Activated T-cell treated with anti-CD3 and anti-CD28 coated beads, Interleukin-2, amount 50 U/mL, for 24 hours (primary cell): ENCODE measurements at places on chromosomes 6 and 20.

DNA sequence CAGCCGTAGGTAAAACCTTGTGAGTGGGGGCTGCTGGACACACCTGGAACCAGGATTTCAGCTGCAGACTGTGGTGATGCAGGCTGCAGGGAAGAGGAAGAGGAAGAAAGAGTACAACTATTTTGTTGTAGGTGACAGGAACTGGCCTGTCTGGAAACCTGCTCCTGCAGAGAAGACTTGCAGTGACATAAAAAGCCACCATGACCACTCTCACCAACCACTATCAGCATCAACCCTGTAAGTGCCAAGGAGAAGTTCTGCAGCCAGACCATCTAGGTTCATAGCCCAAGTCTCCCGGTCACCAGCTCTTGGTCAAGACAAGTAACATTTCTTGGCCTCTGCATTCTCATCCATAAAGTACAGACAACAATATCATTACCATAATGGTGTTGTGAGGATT, 91.2 kb downstream of the PREX1 start:
- no peak overlapping the region for H3K4me3 ChIP-seq
- peaks cover 72% of the 10 kb centered on the region for H3K4me1 ChIP-seq
- peak overlapping the region; percentile 56 for H3K27ac ChIP-seq
- H3K36me3 ChIP-seq: peaks cover 75% of the 10 kb centered on the region
- no peaks in the 10 kb centered on the region for H3K27me3 ChIP-seq

DNA sequence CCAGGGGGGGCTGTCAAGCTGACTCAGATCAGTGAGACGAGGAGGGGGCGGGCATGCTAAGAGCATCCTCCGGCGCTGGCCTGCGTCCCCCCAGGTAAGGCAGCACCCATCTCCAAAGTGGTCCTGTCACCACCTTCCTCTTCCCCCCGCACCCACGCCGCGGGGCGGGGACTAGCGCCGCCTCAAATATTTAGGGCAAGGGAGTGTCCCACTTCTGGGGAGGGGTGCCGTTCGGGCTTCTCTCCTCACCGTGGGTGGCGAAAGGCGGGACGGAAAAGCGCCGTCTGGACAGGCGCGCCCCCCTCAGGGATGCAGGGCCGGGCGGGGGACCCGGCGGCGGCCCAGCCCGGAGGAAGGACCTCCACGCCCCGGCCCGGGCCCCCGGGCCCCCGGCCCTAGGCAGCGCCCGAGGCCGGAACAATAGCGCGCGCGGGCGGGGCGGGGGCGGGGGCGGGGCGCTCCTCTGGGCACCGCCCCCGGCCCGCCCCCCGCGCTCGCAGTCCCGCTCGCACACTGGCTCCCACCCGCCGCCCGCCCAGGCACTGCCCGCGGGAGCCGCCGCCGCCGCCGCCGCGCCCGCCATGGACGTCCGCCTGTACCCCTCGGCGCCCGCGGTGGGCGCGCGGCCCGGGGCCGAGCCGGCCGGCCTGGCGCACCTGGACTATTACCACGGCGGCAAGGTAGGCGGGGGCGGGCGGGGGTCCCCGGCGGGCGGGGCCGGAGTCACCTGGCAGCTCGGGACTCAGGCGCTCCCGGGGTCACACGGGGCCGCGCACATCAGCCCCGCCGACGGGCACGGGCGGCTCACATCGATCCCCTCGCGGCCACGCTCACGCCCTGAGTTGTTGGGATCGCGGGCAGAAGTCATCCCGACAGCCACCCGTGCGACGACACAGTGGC, at the start of gene TOX2:
Gene TOX2, plus strand, starts transcription at position 542 of the 900 bp plus-strand sequence. Its CDS starts 40 bp downstream, at position 582.
- peak within 1 kb of the TSS; percentile 72 for H3K4me3 ChIP-seq
- peaks cover 36% of the 10 kb centered on the region for H3K4me1 ChIP-seq
- peak; percentile 57 for DNase-seq

- H3K27ac ChIP-seq: no peak overlapping the region
- H3K27me3 ChIP-seq: peaks cover 13% of the 10 kb centered on the region
- no peaks in the 10 kb centered on the region for H3K36me3 ChIP-seq
- no peaks in the 10 kb centered on the region for H3K4me1 ChIP-seq
- no peak for DNase-seq
- H3K4me3 ChIP-seq: no peak overlapping the region
Measured at GRCh38 chr6:163355426-163355991, 59.0 kb upstream of the QKI start.

GRCh38 chr6:161110028-161110779, 118.6 kb downstream of the MAP3K4 start:
- H3K4me1 ChIP-seq: peaks cover 37% of the 10 kb centered on the region
- peak overlapping the region; percentile 69 for H3K27ac ChIP-seq
- DNase-seq: no peak
- no peak overlapping the region for H3K4me3 ChIP-seq
- H3K27me3 ChIP-seq: no peaks in the 10 kb centered on the region

GRCh38 chr20:34312024-34312460, 8.9 kb upstream of the AHCY start:
- peaks cover 25% of the 10 kb centered on the region for H3K27me3 ChIP-seq
- peaks cover 19% of the 10 kb centered on the region for H3K4me1 ChIP-seq
- DNase-seq: no peak
- H3K4me3 ChIP-seq: no peak overlapping the region

DNA sequence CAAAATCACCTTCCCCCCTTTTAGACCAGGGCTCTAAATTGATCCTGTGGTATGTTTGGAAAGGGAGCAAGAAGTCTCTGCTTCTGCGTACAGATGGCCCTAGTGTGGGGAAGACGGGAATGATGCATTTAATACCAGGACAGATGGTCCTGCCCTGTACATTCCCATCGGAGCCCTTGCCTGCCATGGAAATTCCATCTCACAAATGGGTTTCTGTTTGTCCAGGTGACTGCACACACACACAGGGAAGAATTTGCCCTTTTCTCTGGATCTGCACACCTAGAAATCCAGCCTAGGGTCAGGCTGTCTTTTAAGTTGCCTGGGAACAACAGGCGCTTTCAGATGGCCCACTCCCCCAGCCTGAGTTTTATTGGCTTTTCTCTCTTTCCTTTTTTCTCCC, 1.3 kb downstream of the MAS1 start:
- no peak overlapping the region for H3K4me3 ChIP-seq
- no peak for DNase-seq
- peaks cover 67% of the 10 kb centered on the region for H3K27me3 ChIP-seq
- no peaks in the 10 kb centered on the region for H3K4me1 ChIP-seq
- no peak overlapping the region for H3K27ac ChIP-seq

DNA sequence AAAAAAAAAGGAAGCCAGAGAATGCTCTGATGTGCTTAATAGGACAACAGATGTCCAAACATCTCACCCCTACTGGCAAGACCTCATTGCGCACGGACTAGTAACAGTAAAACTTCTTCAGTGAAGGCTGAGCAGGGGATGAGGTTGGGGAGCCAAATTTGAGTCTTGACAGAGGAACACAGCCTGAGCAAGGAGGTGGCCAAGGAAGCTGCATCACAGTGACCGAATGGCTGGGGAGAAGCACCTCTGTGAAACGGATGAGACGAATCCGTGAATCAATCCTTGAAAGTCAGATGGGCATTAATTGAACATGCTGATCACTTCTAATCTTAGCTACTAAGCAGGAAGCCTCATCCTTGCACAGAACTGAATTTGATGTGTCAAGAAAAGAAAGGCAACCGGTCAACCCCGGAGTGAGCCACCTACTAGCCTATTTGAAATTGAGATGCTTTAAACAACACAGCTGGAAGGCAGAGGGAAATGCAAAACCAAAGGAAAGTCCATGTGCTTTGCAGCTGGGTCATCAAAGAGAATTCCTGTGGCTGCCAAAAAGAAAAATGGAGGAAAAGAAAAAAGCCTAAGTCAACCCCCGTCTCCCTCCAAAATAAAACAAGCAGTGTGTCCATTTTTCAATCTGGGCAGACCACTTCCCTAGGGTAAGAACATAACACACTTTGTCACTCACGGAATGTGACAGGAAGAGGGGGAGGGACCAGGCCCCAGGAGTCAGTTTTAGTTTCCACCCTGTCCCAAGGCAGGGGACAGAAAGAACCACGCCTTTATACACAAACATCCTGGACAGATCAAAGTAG, 29.5 kb downstream of the PXDC1 start:
- no peaks in the 10 kb centered on the region for H3K36me3 ChIP-seq
- peaks cover 9% of the 10 kb centered on the region for H3K4me1 ChIP-seq
- H3K4me3 ChIP-seq: no peak overlapping the region
- no peaks in the 10 kb centered on the region for H3K27me3 ChIP-seq
- no peak for DNase-seq

DNA sequence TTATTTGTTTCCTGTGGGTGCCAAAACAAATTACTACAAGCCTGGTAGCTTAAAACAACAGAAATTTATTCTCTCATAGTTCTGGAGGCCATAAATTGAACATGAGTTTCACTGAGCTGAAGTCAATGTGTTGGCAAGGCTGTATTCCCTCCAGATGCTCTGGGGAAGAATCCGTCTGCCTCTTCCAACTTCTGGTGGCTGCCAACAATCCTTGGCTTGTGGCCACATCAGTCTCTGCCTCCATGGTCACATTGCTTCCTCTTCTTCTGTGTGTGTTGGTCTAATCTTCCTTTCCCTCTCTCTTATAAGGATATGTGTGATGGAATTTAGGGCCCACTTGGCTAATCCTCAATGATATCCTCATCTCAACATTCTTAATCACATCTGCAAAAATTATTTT, 92.8 kb upstream of the EPB41L1 start:
- no peak for DNase-seq
- H3K27me3 ChIP-seq: peaks cover 4% of the 10 kb centered on the region
- peaks cover 10% of the 10 kb centered on the region for H3K4me1 ChIP-seq
- no peaks in the 10 kb centered on the region for H3K36me3 ChIP-seq

- DNase-seq: no peak
- no peaks in the 10 kb centered on the region for H3K27me3 ChIP-seq
- H3K4me1 ChIP-seq: no peaks in the 10 kb centered on the region
- no peak overlapping the region for H3K4me3 ChIP-seq
- no peaks in the 10 kb centered on the region for H3K36me3 ChIP-seq
Measured at GRCh38 chr20:14599613-14600012, 262.2 kb upstream of the FLRT3 start.

DNA sequence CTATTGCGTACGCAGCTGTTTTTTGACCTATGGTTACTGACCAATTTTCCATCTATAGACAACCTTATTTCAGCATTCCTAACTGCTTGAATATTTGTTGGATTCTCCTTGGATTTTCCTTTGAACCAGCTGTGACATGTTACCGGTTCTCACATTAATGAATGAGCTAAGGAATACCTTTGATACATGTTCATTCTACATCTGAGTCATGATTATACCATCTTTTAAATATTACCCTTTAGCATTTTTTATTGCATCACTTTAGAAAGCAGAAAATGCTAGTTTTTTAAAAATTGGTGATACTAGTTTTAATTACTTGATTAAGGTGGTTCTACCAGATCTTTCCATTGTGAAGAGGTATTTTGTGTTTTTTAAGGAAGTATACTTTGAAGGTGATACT, 1.9 kb upstream of the IGF2R start:
- no peak overlapping the region for H3K27ac ChIP-seq
- peaks cover 14% of the 10 kb centered on the region for H3K36me3 ChIP-seq
- H3K4me3 ChIP-seq: no peak overlapping the region
- peaks cover 30% of the 10 kb centered on the region for H3K4me1 ChIP-seq
- DNase-seq: no peak
- no peaks in the 10 kb centered on the region for H3K27me3 ChIP-seq

DNA sequence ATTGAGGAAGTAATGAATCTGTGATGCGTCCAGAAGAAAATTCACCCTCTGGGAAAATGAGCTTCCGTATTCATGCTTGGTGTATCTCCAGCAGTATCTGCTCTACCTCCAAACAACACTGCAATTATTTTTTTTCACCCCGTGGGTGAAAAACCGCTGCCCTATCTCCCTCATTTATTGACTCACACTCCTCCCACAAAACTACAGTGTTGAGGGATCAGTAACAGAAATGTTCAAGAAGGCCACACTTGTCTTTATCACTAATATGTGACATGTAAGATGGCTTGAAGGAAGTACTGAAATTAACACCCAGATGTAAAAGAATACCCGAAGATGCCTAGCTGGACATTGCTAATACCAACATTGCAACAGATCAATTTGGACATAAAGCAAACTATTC, 4.9 kb upstream of the TBX18 start:
- H3K4me3 ChIP-seq: no peak overlapping the region
- H3K27ac ChIP-seq: no peak overlapping the region
- peaks cover 1% of the 10 kb centered on the region for H3K36me3 ChIP-seq
- peaks cover 86% of the 10 kb centered on the region for H3K27me3 ChIP-seq
- peaks cover 8% of the 10 kb centered on the region for H3K4me1 ChIP-seq
- DNase-seq: no peak

GRCh38 chr20:25022680-25023079, 30.1 kb upstream of the APMAP start:
- H3K27me3 ChIP-seq: no peaks in the 10 kb centered on the region
- H3K27ac ChIP-seq: no peak overlapping the region
- peaks cover 40% of the 10 kb centered on the region for H3K36me3 ChIP-seq
- H3K4me3 ChIP-seq: no peak overlapping the region
- peaks cover 8% of the 10 kb centered on the region for H3K4me1 ChIP-seq

- no peaks in the 10 kb centered on the region for H3K27me3 ChIP-seq
- H3K4me3 ChIP-seq: no peak overlapping the region
- no peak overlapping the region for H3K27ac ChIP-seq
- peaks cover 36% of the 10 kb centered on the region for H3K4me1 ChIP-seq
- DNase-seq: no peak
- no peaks in the 10 kb centered on the region for H3K36me3 ChIP-seq
Measured at GRCh38 chr20:45994761-45995493, 13.8 kb upstream of the MMP9 start.

- no peaks in the 10 kb centered on the region for H3K36me3 ChIP-seq
- H3K27me3 ChIP-seq: no peaks in the 10 kb centered on the region
- H3K27ac ChIP-seq: no peak overlapping the region
- H3K4me1 ChIP-seq: no peaks in the 10 kb centered on the region
Measured at GRCh38 chr20:14113416-14113815, 118.1 kb downstream of the MACROD2 start.

- H3K36me3 ChIP-seq: no peaks in the 10 kb centered on the region
- no peak for DNase-seq
- no peak overlapping the region for H3K4me3 ChIP-seq
- peaks cover 55% of the 10 kb centered on the region for H3K27me3 ChIP-seq
Measured at GRCh38 chr6:151330130-151330696, 61.1 kb downstream of the ZBTB2 start.

DNA sequence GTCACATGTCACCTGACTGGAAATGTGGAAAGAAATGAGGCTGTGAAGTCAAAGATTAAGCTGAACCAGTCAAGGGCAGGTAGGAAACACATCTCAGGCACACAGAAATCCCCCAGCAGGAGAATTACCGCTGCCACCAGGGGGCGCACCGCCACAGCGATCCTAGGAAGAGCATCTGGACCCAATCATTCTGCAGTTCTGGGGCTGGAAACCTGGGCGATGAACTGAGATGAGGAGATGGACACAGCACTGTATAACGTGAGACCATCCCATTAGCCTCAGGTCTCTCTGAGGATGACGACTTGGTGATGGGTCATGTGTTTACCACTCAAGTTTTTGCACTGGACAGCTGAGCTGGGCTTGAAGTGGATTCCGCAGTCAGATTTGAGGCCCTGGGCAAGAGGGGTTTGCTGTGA, 6.5 kb upstream of the SLC24A3 start:
- no peaks in the 10 kb centered on the region for H3K4me1 ChIP-seq
- peaks cover 46% of the 10 kb centered on the region for H3K27me3 ChIP-seq
- DNase-seq: peak; percentile 76
- H3K36me3 ChIP-seq: no peaks in the 10 kb centered on the region

- peaks cover 27% of the 10 kb centered on the region for H3K36me3 ChIP-seq
- DNase-seq: no peak
- no peak overlapping the region for H3K27ac ChIP-seq
- H3K27me3 ChIP-seq: no peaks in the 10 kb centered on the region
- H3K4me1 ChIP-seq: peaks cover 3% of the 10 kb centered on the region
Measured at GRCh38 chr20:31740208-31740607, 1.1 kb downstream of the TPX2 start.

GRCh38 chr6:51352506-51353029, 533.9 kb downstream of the TFAP2B start:
- no peaks in the 10 kb centered on the region for H3K36me3 ChIP-seq
- no peak for DNase-seq
- H3K4me1 ChIP-seq: no peaks in the 10 kb centered on the region
